Stimulated activated CD8-positive, alpha-beta memory T cell treated with anti-CD3 and anti-CD28 coated beads, Interleukin-7, amount 100 ng/mL, for 4 hours (primary cell): ENCODE measurements at places on chromosomes 7 and 10.

- DNase-seq = no peak
Measured at GRCh38 chr10:129441372-129442009, 25.6 kb upstream of the MGMT start.

DNA sequence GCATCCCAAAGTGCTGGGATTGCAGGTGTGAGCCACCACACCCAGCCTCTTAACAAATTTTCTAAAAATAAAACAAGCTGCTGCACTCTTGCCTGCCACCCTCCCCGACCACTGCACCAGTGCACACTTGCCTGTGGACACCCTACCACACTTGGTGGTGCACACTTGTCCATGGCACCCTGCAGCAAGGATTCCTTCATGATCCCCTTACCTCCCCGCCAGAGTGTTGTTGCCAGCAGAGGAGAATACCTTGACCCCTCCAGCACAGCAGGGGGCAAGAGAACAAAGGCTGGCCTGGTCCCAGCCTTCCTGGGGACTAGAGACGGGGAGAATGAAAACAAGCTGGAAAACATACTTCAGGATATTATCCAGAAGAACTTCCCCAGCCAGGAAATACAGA, 65.9 kb upstream of the KCND2 start:
- no peak for DNase-seq

DNA sequence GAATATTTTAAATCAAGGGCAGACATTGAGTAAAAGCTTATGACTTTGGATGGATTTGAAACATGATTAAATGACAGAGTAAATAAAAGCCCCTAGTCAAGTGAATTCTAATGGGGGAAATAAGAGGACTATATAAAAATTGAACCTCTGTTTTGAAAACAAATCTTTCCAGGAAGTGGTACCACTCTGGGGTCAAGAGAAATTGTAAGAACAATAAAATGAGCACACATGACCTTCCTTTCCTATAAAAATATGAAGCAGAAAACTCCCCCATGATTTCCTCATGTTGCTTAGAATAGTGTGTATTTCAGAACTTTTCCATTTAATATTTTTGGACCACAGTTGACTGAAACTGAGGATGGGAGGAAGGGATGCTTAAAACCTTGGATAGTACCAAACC, 12.3 kb upstream of the CLDN12 start:
- no peak for DNase-seq

GRCh38 chr7:137820677-137821420, 25.9 kb downstream of the DGKI start:
- DNase-seq = no peak

GRCh38 chr10:93280699-93281366, 201.3 kb downstream of the MYOF start:
- DNase-seq = no peak

DNA sequence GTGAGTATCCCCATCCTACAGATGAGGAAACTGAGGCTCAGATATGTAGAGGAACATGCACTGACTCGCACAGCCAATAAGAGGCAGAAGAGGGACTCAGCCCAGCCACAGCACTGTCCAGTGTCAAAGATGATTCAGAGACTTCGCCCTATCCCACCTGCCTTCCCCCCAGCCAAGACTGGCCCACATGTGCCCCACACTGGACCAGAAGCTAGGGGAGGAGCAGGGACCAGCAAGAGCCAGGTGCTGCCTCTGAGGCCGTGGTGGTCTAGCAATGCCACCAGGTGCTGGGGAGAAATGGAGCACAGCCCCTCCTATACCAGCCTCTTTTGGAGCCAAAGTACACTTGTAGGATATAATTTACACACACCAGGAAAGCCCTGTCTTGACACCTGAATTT, 22.3 kb downstream of the GRID1 start:
- no peak for DNase-seq

DNA sequence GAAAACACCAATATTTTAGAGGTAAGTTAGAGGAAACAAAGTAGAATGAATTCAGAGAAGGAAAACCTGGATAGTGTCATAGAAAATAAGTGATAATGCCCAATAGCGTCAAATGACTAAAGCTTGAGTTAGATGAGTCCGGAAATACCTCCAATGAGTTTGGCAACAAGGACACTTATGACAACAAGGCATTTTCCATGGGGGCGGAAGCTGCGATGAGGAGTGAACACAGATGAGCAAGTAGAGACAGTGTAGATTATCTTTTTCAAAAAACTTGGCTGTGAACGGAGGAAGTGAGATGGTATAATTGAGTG, 383 bp upstream of the R3HCC1L start:
- DNase-seq = no peak

GRCh38 chr7:90726623-90727022, 130.5 kb downstream of the CDK14 start:
- no peak for DNase-seq

DNA sequence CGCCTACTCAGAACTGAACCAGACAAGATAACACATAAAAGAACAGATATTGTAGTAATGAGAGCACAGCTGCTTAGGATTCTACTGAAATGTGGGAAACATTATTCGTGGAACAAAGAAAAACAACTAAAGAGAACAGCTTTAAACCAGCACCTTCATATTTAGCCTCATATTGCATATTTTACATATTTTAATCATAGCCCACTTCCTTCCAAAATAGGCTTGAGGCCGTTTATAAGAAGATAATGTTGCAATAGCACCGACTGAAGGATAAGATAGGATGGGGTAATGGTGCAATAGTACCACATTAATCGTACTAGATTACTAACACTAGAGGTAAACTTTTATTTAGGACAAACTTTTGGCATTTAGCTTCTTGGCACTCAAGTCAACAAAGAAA, 71.3 kb downstream of the KCND2 start:
- DNase-seq = no peak

DNA sequence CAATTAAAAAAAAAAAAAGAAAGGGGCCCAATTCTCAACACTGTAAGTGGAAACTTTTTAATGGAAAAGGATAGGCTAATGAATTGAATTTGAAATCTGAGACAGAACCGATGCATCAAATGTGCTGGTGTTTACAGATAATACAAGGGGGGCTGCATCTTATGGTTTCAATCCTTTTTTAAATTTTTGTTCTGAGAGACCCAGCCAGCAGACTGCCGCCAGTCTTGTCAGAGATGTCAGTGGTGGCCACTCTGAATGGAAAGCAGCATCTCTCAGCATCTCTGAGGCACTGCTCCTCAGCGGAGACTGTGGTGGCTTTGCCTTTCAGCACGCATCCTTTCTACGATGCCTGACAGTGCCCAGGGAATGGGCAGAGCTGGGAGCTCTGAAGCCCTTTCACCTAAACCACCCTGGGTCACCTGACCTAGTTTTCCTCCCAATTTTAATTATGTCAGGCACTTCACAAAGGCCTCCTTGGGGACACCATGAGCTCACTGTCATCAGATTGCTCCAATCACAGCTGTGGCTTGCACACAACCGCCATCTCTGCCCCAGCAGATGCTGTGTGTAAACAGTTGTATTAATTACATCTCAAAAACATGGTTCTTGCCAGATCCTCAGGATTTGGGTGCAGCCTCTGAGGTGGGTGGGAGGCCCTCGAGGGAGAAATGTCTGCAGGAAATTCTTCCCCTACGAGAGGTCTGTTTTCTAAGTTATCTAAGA, 81.2 kb downstream of the EGFR start:
- DNase-seq = no peak

GRCh38 chr7:121123032-121123431, 134.5 kb downstream of the CPED1 start:
- DNase-seq = no peak

GRCh38 chr10:14585287-14586193, 189.2 kb downstream of the FAM107B start:
- DNase-seq = no peak

- DNase-seq = no peak
Measured at GRCh38 chr10:116737627-116738327, 4.6 kb downstream of the HSPA12A start.

DNA sequence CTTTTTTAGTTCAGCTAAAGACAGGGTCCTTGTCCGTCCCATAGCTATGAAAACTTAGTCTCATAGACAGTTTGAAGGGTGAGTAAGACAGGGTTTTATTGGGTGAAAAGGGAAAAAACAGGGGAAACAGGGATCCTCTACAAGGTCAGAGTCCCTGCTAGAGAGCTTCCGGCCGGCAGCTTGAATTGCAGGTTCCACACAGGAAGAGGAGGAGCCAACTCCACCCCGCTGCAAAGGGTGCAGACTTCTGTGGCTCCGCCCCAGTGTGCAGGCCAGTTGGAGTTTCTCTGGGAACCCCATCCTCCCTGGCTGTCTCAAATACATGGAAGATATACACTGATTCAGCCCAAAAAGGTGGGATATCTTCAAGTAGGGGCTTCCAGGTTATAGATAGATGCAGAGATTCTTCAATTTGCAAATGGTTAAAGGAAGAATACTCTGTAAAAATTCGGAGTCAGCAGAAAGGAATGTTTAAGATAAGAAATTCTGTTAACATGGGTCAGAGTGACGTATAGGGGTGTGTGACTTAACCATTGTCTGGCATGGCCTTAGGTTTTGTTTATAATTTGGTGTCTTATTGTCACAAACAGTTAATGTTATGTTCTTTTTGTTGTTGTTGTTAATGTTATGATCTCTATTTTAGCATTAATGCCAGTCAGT, 34.6 kb upstream of the HECW1 start:
- DNase-seq = no peak

DNA sequence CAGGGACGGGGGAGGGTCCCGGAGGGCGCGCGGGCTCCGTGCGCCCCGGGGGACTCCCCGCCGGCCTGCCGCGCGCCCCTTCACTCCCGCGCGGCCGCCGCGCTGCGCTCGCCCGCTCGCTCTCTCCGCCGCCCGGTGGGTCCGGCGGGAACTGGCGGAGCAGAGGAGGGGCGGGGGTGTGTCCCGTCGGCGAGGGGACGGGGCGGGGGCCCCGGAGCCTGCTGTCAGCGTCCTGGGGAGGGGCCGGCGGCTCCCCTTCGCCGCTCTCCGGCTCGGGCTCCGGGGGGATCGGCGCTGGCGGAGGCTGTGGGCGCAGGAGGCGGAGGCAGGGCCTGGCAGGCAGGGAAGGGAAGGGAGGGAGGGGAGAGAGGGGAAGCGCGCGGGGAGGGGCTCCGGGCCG, at the start of gene SH3PXD2A:
SH3PXD2A (minus strand) TSS at position 153 of the 400 bp plus-strand sequence. CDS start 310 bp downstream, outside the sequence.
- no peak for DNase-seq

- DNase-seq = no peak
Measured at GRCh38 chr10:50358411-50358810, 107.1 kb upstream of the ASAH2 start.

DNA sequence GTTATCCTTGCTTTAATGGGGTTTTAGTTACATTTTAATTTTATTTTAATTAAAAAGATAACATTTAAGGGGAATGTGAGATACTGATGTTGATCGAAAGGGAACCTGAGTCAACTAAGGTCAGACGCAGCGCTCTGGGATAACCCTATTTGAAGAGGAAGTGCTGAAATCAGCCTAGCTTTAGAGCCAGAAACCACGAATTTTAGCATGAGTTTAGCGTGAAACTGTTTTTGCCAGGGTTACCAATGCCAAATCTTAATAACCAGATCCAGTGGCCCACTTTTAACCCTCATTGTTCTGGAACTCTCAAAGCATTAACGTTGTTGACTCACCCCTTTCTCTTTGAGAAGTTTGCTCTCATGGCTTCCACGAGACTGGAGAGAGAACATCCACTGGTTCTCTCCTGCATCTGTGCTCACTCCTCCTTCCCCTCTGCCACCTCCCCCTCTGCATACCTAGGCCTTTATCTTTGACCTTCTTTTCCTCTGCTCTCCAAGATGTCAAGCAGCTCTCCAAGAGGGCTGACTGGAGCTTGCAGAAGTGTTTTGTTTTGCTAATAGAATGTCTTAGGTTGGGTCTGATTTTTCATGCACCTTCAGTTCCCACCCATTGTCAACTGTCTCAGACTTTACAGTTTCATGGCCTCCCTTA, 198.3 kb upstream of the CELF2 start:
- DNase-seq = no peak
